ENCODE measurements at places on chromosomes 4 and X.

DNA sequence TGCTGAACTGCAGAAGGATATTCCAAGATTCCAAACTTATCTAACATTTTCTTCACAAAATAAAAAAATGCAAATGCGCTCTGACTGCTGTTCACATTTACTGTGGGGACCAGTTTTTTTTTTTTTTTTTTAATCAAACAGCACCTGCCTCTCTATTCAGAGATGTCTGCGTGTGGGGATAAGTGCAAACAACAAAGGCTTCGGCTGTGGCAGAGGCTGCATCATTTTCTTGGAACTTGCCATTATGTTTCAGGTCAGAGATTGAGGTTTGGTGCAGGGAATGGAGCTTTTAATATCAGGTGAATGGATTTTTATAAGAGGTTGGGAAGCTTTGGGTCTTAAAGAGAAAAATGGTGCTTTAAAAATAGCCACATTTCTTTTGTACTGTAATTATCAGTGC is 78.2 kb upstream of the TET2 start:
- DNase-seq, result no peak

DNA sequence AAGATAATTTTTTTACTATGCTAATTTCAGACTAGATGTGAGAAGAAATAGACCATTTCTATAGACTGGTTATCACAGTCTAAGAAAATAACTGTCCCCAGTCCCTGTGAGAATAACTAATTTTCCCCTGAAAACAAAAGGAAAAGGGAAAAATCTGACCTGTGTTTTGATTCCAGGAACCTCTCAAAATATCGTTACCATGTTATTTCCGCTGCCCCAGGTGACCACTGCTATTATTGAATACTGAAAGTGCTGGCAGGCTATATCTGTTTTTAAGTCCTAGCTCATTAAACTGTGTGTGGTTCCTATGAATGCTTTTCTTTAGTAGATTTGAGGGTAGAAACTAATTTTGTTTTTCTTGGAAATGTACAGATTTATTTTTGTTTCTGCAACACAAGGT is 83.6 kb downstream of the GAB1 start:
- no peak for DNase-seq

DNA sequence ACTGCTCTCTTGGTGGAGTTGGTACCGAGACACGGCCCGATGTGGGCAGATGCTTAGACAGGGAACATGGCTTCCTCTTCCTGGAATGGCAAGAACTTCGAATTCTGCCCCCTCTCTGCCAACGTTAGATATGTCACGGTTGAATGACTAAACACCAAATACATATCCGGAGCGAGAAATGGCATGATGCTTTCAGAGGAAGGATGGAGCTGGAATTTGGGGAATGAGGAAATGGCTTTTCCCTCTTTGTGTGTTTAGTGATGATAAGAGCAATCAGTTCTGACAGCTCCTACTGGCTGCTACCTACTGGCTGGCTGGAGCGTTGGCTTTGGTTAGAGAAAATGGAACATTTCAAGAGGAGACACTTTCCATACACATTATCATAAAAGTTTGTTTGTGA is 140.0 kb downstream of the DHRSX start:
- no peak for DNase-seq

GRCh38 chr4:118313098-118313497 is 39.7 kb downstream of the PRSS12 start:
- no peak for DNase-seq

GRCh38 chrX:118974908-118975671 is 672 bp downstream of the LONRF3 start:
- no peak for DNase-seq

DNA sequence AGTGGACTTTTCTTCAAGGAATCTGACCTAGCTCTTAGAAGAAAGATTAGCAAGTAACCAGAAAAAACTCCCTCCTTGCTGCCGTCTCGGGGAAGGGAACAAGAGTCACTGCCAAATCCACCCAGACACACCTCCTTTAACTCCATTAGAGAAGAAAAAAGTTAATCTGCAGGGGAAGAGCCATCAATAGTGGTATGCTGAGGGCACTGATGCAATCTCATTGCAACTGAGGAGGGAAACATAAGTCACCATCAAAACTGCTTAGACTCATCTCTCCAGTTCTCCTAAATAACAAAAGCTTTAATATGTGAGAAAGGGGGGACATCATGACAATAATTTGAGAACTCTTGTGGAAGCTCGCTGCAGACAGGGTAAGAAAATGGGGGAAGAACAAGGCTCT is 49.3 kb upstream of the MAGED4B start:
- DNase-seq, result no peak

DNA sequence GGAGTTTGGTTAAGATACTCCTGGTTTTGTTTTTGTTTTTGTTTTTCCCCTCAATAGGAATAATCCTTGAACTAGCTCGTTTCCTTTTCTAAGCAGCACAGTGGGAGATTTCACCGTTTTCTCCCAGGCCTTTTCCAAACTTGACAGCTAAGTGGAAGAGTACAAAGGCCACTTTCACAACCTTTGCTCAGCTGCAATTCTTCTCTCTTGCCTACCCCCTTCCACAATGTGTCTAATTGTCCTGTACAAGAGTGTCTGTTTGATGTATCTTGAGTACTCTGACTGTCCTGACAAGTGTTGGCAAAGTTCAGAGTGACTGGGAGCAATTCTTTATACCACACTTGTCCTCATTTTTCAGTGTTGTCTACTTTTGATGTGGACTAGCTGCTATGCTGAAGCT is 674.3 kb upstream of the AMOT start:
- no peak for DNase-seq

GRCh38 chrX:123324625-123325024 is 140.5 kb downstream of the GRIA3 start:
- no peak for DNase-seq

DNA sequence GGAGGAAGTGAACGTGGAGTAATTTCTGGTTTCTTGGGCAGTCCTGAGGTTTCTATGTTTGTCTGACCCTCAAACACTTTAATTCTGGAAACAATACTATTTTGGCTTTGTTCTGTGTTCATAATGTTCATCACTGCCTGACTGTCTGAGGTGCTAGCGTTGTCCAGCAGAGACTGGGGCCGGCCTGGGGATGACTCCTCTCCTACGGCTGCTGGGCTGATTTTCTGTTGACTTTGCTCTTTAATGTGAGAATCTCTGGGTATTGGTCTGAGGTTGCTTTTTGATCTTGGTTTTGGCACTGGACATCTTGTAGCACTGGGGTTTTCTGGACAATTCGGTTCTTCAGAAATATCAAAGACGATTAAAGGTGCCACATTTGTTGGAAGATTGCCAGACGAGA is 75.8 kb downstream of the RPS3A start:
- no peak for DNase-seq

- DNase-seq, result no peak
Measured at GRCh38 chr4:17807446-17807845, 3.1 kb downstream of the DCAF16 start.

DNA sequence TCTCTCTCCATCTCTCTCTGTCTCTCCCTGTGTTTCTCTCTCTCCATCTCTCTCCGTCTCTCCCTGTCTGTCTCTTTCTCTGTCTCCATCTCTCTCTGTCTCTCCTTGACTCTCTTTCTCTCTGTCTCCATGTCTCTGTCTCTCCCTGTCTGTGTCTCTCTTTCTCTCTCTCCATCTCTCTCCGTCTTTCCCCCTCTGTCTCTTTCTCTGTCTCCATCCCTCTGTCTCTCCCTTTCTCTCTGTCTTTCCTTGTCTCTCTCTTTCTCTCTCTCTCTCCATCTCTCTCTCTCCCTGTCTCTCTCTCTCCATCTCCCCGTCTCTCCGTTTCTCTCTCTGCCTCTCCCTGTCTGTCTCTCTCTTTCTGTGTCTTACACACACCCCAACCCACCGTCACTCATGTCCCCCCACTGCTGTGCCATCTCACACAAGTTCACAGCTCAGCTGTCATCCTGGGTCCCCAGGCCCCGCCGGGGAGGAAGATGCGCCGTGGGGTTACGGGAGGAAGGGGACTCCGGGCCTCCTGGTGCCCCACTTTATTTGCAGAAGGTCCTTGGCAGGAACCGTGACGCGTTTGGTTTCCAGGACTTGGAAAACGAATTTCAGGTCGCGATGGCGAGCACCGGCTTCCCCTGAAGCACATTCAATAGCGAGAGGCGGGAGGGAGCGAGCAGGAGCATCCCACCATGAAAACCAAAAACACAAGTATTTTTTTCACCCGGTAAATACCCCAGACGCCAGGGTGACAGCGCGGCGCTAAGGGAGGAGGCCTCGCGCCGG is 1.2 kb upstream of the SHOX start:
- no peak for DNase-seq

GRCh38 chr4:165668694-165669093 is 204.3 kb upstream of the TLL1 start:
- DNase-seq, result no peak

DNA sequence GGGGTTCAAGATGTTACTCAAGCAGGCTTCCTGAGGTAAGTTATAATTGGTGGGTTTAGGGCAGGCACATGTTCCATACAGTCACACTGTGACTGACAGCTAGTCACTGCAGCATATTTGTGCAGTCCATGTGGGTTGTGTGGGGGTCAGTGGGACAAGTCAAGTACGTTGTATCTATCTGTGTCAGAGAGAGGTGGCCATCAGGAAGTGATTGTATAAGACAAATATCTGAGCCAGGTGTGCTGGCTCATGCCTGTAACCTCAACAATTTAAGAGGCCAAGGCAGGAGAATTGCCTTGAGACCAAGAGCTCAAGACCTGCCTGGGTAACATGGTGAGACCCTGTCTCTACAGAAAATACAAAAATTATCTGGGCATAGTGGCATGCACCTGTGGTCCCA is 509.3 kb downstream of the CENPC start:
- DNase-seq, result no peak

GRCh38 chr4:10108818-10109783 is 7.5 kb downstream of the WDR1 start:
- no peak for DNase-seq

- DNase-seq, result no peak
Measured at GRCh38 chr4:16337936-16338335, 111.7 kb upstream of the TAPT1 start.

- DNase-seq, result no peak
Measured at GRCh38 chr4:182042945-182043344, 200.3 kb upstream of the TENM3 start.

DNA sequence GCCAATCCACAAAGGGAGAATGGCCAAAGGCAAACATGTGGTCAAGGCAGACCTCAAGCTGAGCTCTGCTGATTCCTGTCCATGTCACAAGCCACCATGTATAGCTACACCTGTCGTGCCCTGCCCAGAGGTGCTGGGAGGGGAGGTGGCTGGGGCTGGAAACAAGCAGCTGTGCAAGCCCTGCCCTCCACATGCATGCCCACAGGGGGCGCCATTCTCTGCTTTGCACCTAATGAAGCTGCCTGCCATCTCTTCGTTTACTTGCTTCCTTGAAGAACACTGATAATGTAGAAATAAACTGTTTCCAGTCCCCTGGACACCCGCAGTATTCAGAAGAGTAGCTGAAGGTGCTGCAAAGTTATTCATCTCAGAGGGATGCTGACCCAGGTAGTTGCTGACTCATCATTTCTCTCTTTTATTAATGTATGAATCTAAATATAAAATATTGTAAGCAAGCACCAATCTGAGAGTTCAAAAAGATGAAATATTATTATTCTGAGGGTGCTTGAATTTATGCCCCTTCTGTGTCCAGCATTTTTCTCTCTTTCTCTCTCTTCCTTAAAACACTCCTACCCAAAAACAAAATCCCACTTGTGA is 278.6 kb downstream of the ADGRA3 start:
- peak; percentile 18 for DNase-seq

GRCh38 chr4:120977435-120977997 is 55.0 kb upstream of the PRDM5 start:
- no peak for DNase-seq

DNA sequence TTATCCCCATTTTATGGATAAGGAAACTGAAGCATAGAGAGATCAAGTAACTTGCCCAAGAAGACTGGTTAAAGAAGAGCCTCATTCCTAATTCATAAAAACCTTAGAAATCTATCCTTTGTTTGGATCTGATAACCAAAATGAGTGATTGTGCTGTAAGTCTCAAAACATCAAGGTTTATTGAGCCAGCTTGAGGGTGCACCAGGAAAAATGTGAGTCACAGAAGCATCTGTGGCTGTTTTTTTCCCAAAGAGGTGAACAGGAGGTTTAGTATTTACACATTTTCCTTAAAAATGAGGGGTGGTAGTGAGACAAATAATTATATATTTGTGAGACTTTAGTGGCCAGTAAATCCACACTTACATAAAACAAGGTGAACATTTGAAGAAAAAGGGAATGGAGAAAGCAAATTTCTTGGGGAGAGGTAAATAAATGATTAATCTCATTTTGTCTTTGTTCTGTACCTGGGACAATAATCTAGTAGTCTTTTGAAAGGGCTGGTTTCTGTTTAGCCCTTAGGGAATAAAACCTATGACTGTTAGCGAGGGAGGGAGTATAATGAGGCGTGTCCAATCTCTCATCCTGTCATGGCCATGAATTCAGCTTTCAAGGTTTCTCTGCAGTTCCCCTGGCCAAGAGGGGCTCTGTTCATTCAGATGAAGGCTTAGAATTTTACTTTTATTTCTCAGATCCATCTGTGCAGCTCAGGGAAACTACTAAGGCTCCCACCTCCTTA is 12.2 kb upstream of the FMR1 start:
- no peak for DNase-seq

DNA sequence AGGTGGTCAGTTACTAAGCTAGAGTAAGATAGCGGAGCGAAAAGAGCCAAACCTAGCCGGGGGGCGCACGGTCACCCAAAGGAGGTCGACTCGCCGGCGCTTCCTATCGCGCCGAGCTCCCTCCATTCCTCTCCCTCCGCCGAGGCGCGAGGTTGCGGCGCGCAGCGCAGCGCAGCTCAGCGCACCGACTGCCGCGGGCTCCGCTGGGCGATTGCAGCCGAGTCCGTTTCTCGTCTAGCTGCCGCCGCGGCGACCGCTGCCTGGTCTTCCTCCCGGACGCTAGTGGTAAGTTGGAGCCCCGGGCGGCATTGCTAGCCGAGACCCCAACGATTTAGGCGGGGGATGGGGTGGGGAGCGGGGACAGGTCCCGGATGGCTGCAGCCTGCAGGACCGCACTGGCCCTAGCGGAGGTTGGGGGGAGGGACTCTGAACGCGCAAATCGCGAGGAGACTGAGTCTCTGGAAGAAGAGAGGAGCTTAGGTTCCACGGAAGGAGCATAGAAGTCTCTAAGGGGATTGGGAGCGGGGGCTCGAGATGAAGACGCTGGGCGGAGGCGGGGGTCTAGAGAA is 573 bp downstream of the HTR2C start:
- no peak for DNase-seq

GRCh38 chr4:38152305-38152704 is 192.1 kb downstream of the PTTG2 start:
- DNase-seq, result no peak

DNA sequence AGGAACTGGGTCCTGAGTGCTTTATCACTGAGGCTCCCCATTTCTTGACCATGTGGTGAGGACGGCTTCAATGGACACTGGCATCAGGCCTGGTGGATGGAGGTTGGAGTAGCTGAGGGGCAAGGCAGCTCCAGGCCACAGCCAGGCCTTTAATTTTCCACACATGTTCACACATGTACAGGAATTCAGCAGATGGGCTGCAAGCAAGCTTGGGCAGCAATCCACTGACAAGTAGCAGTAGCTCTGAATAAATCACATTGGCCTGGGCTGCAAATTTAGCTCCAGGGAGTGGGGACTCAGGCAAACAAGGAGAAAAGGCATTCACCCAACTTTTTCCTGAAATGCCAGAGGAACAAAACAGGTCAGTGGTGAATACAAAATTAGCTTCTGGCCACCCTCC is 107.8 kb upstream of the SCML1 start:
- no peak for DNase-seq

All from activated T-cell treated with anti-CD3 and anti-CD28 coated beads for 1 hour (primary cell).